ENCODE measurements at places on chromosomes 2 and 18.
A peak's percentile ranks its signal among the peaks of the same experiment; 100 is the strongest.

GRCh38 chr2:113032737-113033136 is 19.9 kb downstream of the IL36B start:
- H3K4me3 ChIP-seq = no peak overlapping the region
- DNase-seq = no peak
- peaks cover 12% of the 10 kb centered on the region for H3K27me3 ChIP-seq
- no peak overlapping the region for H3K27ac ChIP-seq

- H3K4me3 ChIP-seq = no peak overlapping the region
- H3K36me3 ChIP-seq = 0 out of 2 replicates have a peak, but pooled peaks cover 4% of the 10 kb centered on the region
- no peaks in the 10 kb centered on the region for H3K27me3 ChIP-seq
- peaks cover 6% of the 10 kb centered on the region for H3K4me1 ChIP-seq
- no peak for DNase-seq
Observed at GRCh38 chr2:29787473-29788465, 133.6 kb downstream of the ALK start.

DNA sequence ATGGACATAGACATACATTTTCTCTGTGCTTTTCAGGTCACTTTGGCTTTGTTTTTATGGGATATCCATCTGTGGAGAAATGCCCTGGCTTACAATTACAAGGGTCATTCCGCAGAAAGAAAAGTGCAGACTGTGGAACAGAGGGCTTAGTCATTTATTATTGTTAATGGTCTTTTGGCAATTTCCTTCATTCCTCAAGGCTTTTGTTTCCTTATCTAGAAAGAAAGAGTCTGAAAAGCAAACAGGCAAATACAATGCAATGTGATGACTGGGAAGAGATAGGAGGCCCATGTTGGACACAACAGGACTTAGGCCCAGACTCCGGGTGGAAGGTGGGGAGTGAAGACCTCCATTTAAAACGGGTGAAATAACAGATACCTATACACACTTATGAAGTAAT is 129.5 kb upstream of the CAVIN2 start:
- peaks cover 35% of the 10 kb centered on the region for H3K4me1 ChIP-seq
- no peaks in the 10 kb centered on the region for H3K27me3 ChIP-seq
- no peak for DNase-seq
- no peak overlapping the region for H3K4me3 ChIP-seq
- H3K27ac ChIP-seq = no peak overlapping the region
- peaks cover 3% of the 10 kb centered on the region for H3K36me3 ChIP-seq

GRCh38 chr2:169507698-169508097 is 1.8 kb upstream of the KLHL41 start:
- H3K4me1 ChIP-seq = peaks cover 9% of the 10 kb centered on the region
- no peaks in the 10 kb centered on the region for H3K27me3 ChIP-seq
- H3K36me3 ChIP-seq = peaks cover 8% of the 10 kb centered on the region
- no peak for DNase-seq
- H3K4me3 ChIP-seq = no peak overlapping the region

- no peak for DNase-seq
- no peak overlapping the region for H3K4me3 ChIP-seq
- no peaks in the 10 kb centered on the region for H3K36me3 ChIP-seq
- H3K27ac ChIP-seq = peak overlapping the region; percentile 70
- no peaks in the 10 kb centered on the region for H3K27me3 ChIP-seq
- peaks cover 12% of the 10 kb centered on the region for H3K4me1 ChIP-seq
Observed at GRCh38 chr2:42233976-42234441, 64.9 kb downstream of the EML4 start.

- no peak for DNase-seq
- no peak overlapping the region for H3K27ac ChIP-seq
- H3K27me3 ChIP-seq = peaks cover 19% of the 10 kb centered on the region
- H3K4me1 ChIP-seq = no peaks in the 10 kb centered on the region
- H3K36me3 ChIP-seq = peaks cover 36% of the 10 kb centered on the region
Observed at GRCh38 chr18:78130232-78131195, 849.1 kb upstream of the SALL3 start.

GRCh38 chr18:45621061-45621511 is 5.8 kb downstream of the SLC14A2 start:
- no peaks in the 10 kb centered on the region for H3K36me3 ChIP-seq
- no peaks in the 10 kb centered on the region for H3K27me3 ChIP-seq
- no peak overlapping the region for H3K27ac ChIP-seq
- peak; percentile 47 for DNase-seq
- H3K4me3 ChIP-seq = no peak overlapping the region

GRCh38 chr2:156445296-156446220 is 9.4 kb downstream of the GPD2 start:
- H3K27ac ChIP-seq = no peak overlapping the region
- H3K36me3 ChIP-seq = peaks cover 8% of the 10 kb centered on the region
- no peak for DNase-seq
- H3K4me1 ChIP-seq = peaks cover 6% of the 10 kb centered on the region
- no peak overlapping the region for H3K4me3 ChIP-seq

DNA sequence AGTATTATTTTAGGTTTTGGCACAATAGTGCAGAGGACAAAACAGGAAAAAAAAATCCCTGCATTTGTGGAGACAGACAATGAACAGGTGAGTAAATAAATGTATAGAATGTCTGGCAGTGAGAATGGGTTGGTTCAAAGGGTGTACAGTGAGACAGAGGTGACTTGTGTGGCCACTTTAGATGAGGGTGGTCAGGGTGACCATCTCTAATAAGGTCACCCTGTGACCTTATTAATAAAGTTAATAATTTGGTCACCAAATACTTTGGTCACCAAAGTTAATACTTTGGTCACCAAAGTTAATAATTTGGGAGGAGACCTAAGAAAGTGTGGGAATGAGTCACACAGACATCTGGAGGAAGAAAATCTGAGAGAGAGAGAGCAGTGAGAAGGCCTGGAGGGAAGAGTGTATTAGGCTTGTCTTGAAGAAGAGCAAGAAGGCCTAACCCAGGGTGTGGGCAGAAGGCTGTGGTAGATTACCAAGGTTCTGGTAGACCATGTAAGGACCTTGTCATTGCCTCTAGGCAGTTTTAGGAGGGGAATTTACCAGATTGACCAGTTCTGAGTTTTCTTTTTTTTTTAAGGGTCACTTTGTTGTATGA is 1368.4 kb upstream of the CELF4 start:
- no peak overlapping the region for H3K27ac ChIP-seq
- H3K36me3 ChIP-seq = peaks cover 3% of the 10 kb centered on the region
- H3K4me3 ChIP-seq = no peak overlapping the region

GRCh38 chr2:24480245-24480644 is 10.8 kb upstream of the NCOA1 start:
- H3K27ac ChIP-seq = no peak overlapping the region
- no peak for DNase-seq
- peaks cover 3% of the 10 kb centered on the region for H3K36me3 ChIP-seq
- no peaks in the 10 kb centered on the region for H3K27me3 ChIP-seq

DNA sequence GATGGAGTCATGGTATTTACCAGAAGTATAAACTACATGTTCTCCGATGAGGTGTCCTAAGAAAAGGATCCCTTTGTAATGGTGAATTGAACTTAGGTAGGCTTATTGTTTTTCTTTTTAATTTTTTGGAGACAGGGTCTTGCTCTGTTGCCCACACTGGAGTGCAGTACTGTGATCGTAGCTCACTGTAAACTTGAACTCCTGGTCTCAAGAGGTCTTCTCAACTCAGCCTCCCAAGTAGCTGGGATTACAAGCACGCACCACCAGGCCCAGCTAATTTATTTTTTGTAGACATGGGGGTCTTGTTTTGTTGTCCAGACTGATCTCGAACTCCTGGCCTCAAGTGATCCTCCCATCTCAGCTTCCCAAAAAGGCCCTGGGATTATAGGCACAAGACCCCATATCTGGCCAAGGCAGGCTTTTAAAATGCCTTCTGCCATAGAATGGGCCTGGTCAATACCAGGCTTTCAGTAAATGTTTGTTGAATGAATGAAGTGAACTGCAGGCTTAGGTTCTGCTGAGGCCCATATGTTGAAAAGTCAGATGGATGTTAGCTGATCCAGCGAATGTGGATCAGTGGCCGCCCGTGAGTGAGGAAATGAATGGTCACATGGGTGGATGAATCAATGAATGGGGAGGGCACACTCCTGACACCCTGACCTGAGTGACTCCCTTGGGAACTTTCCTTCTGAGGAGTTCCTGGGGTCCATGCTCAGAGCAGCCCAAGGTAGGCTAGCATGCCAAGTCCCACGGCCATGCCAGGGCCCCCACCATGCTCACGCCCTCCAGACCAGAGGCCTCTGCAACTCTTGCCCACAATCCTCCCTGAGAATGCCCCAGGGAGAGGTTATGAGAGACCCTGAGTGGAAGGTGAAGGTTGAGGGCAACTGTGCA is 118.0 kb upstream of the MYCN start:
- no peaks in the 10 kb centered on the region for H3K36me3 ChIP-seq
- DNase-seq = no peak
- no peak overlapping the region for H3K27ac ChIP-seq

DNA sequence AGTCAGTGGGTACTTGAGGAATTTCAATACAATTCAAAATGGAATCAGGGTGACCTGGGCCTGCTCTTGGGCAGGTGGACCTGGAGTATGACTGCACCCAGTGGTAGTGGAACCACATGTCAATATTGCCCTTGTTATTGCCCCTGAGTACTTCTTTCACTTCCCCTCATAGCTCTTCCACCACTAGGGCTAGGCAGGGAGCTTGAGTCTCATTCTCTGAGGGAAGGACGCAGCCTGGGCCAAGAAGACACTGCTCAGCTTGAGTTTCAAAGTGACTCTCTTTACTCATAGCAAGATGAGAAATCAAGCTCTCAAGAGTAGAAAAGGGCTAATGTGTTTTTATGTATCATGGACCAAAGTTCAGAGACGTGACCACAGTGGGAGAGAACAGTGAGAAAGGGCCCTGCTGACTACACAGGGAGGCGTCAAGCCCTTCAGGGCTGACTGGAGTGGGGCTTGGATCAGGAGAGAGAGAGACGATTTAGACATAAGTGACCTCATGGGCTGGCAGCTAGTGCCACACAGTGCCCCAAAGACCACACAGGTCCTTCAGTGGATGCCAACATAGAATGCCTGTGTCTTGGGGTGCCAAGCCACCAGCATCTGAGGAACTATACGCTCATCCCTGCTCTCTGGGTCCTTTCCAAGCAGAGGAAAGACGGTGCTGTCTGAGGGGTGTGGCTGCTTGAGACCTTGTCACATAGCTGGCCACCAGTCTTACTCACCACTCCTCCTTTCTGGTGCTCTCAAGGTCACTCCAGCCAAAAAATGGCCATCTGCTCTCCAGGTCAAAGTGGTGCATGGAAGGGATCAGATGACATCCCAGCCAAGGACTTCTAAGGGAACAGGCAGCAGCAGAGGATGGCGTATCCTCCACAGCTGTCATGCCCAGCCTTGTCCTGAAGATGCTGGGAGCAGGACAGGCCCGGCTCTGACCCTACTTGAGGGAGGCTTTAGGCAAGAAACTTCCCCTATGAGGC is 13.0 kb downstream of the PTMA start:
- no peak overlapping the region for H3K27ac ChIP-seq
- H3K27me3 ChIP-seq = no peaks in the 10 kb centered on the region
- DNase-seq = no peak
- no peaks in the 10 kb centered on the region for H3K36me3 ChIP-seq

DNA sequence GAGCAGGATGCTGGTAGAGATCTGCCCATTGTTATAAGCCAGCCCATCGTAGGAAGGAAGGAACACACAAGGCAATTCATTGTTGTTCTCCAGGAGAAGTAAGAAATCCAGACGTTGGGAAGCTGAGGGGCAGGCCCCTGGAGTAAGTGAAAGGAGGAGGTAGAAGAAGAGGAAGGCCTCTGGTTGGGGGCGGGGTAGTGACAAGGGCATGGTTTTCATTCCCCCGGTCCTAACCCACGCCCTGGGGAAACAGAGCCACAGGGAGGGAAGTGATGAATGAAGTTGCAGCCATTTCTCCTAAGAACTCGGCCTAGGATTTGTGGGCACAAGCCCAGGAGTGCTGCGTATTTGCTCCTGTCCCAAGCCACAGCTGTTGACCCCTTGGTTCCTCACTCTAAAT is 18.0 kb downstream of the LBH start:
- H3K27ac ChIP-seq = no peak overlapping the region
- no peak overlapping the region for H3K4me3 ChIP-seq
- no peaks in the 10 kb centered on the region for H3K27me3 ChIP-seq
- DNase-seq = no peak
- H3K36me3 ChIP-seq = peaks cover 30% of the 10 kb centered on the region
- H3K4me1 ChIP-seq = peaks cover 32% of the 10 kb centered on the region

DNA sequence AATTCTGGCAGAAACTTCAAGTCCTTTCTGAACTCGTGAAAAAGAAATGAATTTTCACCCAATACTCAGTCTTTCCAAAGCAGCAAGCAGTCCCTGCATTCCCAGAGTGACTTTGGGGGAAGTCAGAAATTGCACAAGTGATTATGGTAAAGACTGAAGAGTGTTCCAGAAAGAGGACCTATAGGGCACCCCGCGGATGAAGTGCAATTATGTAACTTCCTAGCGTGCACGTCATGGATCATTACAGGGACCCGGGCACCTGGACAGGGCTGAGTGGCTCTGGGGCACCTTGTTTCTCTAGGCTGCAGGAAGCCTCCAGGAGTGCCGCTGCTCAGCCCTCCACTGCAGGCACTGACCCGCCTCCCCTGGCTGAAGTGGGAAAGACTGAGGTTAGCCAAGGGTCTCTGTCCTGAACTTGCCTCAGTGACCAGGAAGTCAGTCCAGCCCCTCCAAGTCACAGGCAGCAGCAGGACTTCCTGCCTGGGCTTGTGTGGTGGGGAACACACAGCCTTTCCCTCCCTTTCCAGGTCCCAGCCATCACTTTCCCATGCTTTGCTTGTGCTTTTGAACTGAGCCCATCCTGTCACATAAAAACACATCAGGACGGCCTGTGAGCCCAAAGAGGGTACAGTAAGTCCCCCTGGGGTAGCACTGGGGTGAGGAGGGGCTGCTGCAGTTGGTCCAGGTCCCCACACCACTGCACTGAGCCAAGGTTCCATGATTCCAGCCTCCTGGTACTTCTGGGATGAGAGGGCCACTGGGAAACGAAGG is 19.8 kb downstream of the TMEM185B start:
- H3K27me3 ChIP-seq = no peaks in the 10 kb centered on the region
- no peak overlapping the region for H3K4me3 ChIP-seq
- H3K27ac ChIP-seq = no peak overlapping the region

GRCh38 chr2:180890781-180891180 is 89.6 kb upstream of the UBE2E3 start:
- no peaks in the 10 kb centered on the region for H3K36me3 ChIP-seq
- H3K4me3 ChIP-seq = no peak overlapping the region
- DNase-seq = no peak
- H3K4me1 ChIP-seq = peaks cover 3% of the 10 kb centered on the region
- H3K27ac ChIP-seq = no peak overlapping the region

- DNase-seq = no peak
- peaks cover 8% of the 10 kb centered on the region for H3K36me3 ChIP-seq
- H3K27ac ChIP-seq = peak overlapping the region; percentile 37
- no peaks in the 10 kb centered on the region for H3K27me3 ChIP-seq
- H3K4me3 ChIP-seq = no peak overlapping the region
- H3K4me1 ChIP-seq = peaks cover 73% of the 10 kb centered on the region
Observed at GRCh38 chr2:60488291-60488690, 65.2 kb downstream of the BCL11A start.

DNA sequence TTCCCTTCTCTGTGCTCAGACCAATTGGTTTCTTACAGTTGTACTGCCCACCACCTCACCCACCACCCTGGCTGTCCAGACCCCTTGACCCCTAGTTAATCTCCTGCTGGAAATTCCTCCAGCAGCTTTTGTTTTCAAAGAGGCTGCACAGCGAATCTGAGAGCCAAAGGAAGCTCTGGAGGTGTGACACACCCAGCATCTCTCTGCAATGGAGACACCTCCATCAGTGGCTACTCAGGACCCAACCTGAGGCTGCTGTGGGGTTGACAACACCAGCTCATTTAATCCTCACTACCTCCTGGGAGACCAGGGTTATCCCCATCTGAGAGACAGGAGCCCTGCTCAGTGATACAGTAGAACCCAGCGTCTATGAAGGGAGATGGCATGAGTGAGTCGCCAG is 86.4 kb downstream of the BIN1 start:
- H3K4me1 ChIP-seq = peaks cover 5% of the 10 kb centered on the region
- DNase-seq = no peak
- no peak overlapping the region for H3K4me3 ChIP-seq
- peaks cover 4% of the 10 kb centered on the region for H3K27me3 ChIP-seq
- no peaks in the 10 kb centered on the region for H3K36me3 ChIP-seq

Data from WTC11 (cell line).